Thymus (tissue), 14 donors: ENCODE measurements at places on chromosomes 7 and 10. TPM values are rescaled to one million over a fixed set of nuclear protein-coding genes. Genes with fewer than 3 reads are reported as not detected.

Gene C10orf62
- polyA plus RNA-seq = not detected

Gene ERVW-1
- 0.14 TPM for polyA plus RNA-seq

Gene PNLIP
- 0.18 TPM for polyA plus RNA-seq

Gene TBXAS1
- polyA plus RNA-seq = 16.3 TPM

Gene TSPAN15
- polyA plus RNA-seq = 13.2 TPM

Gene ELFN1
- 0.91 TPM for polyA plus RNA-seq

Gene PLEKHS1
- polyA plus RNA-seq = 0.37 TPM

Gene STEAP1
- 3.8 TPM for polyA plus RNA-seq

Gene CCL26
- polyA plus RNA-seq = 3.1 TPM

Gene ELAPOR2
- polyA plus RNA-seq = 4.5 TPM

Gene TDRD1
- polyA plus RNA-seq = 0.07 TPM

Gene MRM2
- 24.6 TPM for polyA plus RNA-seq

Gene CFTR
- 0.34 TPM for polyA plus RNA-seq

Gene HOXA9
- 4.9 TPM for polyA plus RNA-seq

Gene CALCR
- polyA plus RNA-seq = 0.07 TPM

Gene PTPRN2
- polyA plus RNA-seq = 1.9 TPM

Gene FAM13C
- 3.7 TPM for polyA plus RNA-seq

- no peaks in the 10 kb centered on the region for H3K36me3 ChIP-seq
- no peaks in the 10 kb centered on the region for H3K27me3 ChIP-seq
- H3K4me1 ChIP-seq = no peaks in the 10 kb centered on the region
- H3K4me3 ChIP-seq = no peak overlapping the region
- no peak overlapping the region for H3K27ac ChIP-seq
- no peak for DNase-seq
Observed at GRCh38 chr10:45224219-45224841, 91.1 kb downstream of the OR13A1 start.

GRCh38 chr10:1738950-1739349 lies 1.6 kb upstream of the ADARB2 start:
- no peaks in the 10 kb centered on the region for H3K36me3 ChIP-seq
- H3K27ac ChIP-seq = no peak overlapping the region
- H3K4me3 ChIP-seq = no peak overlapping the region
- DNase-seq = no peak

- no peaks in the 10 kb centered on the region for H3K36me3 ChIP-seq
- H3K4me1 ChIP-seq = no peaks in the 10 kb centered on the region
- no peak for DNase-seq
- H3K27me3 ChIP-seq = no peaks in the 10 kb centered on the region
- H3K27ac ChIP-seq = no peak overlapping the region
Observed at GRCh38 chr7:50473531-50473930, 23.4 kb upstream of the FIGNL1 start.

DNA sequence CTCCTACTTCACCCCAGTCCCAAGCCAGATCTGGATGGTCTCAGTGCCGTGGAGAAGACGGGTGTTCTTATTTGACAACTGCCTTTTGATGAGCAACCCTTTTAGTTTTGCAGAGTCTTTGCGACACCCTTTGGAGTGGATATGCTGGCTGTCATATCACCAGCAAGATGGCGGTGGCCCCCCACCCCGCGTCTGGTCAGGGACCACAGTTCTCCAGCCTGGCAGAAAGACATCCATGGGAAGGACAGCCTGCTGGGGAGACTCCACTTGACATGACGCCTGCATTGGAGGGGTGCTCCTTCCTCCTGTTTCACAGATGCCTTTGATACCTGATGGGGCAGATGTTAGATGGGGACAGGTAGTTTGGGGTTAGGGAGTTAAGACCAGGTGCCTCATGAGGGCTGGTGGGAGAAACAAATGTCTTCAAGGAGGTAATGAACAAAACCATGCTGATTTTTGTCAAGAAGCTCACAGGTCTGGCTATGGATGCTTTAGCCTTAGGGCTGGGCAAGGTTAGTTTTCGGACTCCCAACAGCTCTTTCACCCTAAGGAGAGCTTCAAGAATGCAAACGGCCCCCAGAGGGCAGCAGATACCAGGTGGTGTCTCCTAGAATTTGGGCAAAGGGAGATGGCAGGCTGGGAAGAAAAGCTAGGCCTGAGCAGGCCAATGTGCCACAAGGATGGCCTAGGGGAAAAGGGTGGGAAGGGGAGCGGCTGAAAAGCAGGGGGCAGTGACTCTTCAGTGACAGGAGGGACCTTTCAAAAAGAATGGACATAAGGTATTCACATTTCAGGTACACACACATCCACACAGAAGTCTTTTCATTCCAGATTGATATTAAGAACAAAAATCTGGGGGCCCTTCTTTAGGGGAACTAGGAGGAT lies 95.2 kb downstream of the CLEC2L start:
- no peak overlapping the region for H3K27ac ChIP-seq
- H3K4me1 ChIP-seq = peaks cover 3% of the 10 kb centered on the region
- no peak overlapping the region for H3K4me3 ChIP-seq
- peaks cover 60% of the 10 kb centered on the region for H3K36me3 ChIP-seq
- no peak for DNase-seq

GRCh38 chr10:9331583-9332008 lies 1277.1 kb downstream of the GATA3 start:
- H3K36me3 ChIP-seq = no peaks in the 10 kb centered on the region
- no peaks in the 10 kb centered on the region for H3K4me1 ChIP-seq
- H3K4me3 ChIP-seq = no peak overlapping the region
- no peaks in the 10 kb centered on the region for H3K27me3 ChIP-seq

DNA sequence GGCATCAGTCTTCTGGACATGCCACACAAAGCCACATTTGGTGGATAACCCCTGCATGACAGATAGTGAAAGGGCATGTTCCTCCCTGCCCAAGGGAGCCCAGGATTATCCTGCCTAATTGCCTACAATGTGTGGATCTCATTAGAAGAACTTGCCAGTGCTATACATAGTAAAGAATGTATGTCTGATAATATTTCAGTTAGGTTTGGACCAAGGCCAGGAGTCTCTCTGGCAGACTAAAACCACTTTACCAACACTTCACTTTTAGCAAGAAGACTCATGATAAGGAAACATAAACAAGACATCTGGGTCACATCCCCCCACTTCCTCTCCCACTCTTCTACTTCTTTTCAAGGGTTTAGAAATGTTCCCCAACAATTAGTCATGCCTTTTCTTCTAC lies 196.7 kb downstream of the MTERF1 start:
- no peak overlapping the region for H3K4me3 ChIP-seq
- no peak overlapping the region for H3K27ac ChIP-seq
- H3K36me3 ChIP-seq = no peaks in the 10 kb centered on the region
- no peaks in the 10 kb centered on the region for H3K4me1 ChIP-seq

- no peaks in the 10 kb centered on the region for H3K36me3 ChIP-seq
- no peaks in the 10 kb centered on the region for H3K27me3 ChIP-seq
- H3K4me1 ChIP-seq = no peaks in the 10 kb centered on the region
- DNase-seq = no peak
- H3K27ac ChIP-seq = no peak overlapping the region
Observed at GRCh38 chr10:114754445-114755320, 66.9 kb upstream of the FHIP2A start.

DNA sequence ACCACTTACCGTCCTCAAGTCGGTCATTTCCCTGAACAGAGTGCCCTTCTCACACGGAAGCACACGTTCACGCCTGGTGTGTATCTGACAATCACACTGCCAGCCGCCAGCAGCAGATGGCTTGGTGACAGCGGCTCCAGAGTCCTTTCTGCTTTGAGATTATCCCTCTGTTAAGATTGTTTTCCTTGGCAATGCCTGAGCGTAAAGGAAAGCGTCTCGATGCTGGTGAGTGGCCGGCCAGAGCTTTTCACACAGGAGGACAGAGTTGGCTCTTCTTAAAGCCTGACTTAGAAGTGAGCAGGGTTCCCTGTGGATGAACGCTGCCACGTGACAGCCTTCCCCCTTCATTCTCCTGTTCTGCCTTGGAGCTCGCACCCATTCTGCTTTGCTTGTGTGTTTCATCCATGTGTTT lies 22.1 kb upstream of the PRKAR1B start:
- no peak for DNase-seq
- H3K4me1 ChIP-seq = no peaks in the 10 kb centered on the region
- no peaks in the 10 kb centered on the region for H3K27me3 ChIP-seq
- H3K36me3 ChIP-seq = peaks cover 25% of the 10 kb centered on the region
- no peak overlapping the region for H3K27ac ChIP-seq
- no peak overlapping the region for H3K4me3 ChIP-seq

- no peaks in the 10 kb centered on the region for H3K27me3 ChIP-seq
- no peaks in the 10 kb centered on the region for H3K4me1 ChIP-seq
- DNase-seq = no peak
- H3K36me3 ChIP-seq = no peaks in the 10 kb centered on the region
- H3K27ac ChIP-seq = no peak overlapping the region
Observed at GRCh38 chr7:37832194-37832593, 16.2 kb upstream of the NME8 start.

GRCh38 chr7:92331508-92331907 lies 85.7 kb downstream of the ANKIB1 start:
- DNase-seq = no peak
- no peak overlapping the region for H3K27ac ChIP-seq
- H3K27me3 ChIP-seq = no peaks in the 10 kb centered on the region
- no peak overlapping the region for H3K4me3 ChIP-seq
- H3K36me3 ChIP-seq = no peaks in the 10 kb centered on the region
- H3K4me1 ChIP-seq = no peaks in the 10 kb centered on the region

- H3K36me3 ChIP-seq = no peaks in the 10 kb centered on the region
- no peak overlapping the region for H3K4me3 ChIP-seq
- no peak overlapping the region for H3K27ac ChIP-seq
- no peak for DNase-seq
- H3K4me1 ChIP-seq = no peaks in the 10 kb centered on the region
- H3K27me3 ChIP-seq = no peaks in the 10 kb centered on the region
Observed at GRCh38 chr10:210297-210696, 75.0 kb downstream of the ZMYND11 start.

DNA sequence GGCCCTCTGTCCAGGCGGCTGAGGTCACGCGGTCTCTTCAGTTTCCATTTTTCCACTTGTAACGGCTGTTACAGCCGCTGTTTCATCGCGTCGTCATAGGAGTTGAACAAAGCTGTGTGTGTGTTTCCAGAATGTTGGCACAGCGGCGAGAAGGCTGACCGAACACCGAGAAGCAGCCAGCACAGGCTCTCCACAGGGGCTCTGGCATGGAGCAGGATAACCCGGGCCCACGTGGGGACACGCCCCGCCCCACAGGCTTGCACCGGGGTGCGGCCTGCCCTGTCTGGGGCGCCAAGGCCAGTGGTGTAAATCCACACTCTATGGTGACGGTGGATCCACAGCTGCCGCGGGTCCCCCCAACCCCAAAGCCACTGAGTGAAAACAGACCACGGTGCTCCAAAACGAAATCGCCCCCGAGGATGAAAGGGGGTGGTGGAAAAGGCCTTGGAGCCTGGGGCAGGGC lies 448.2 kb downstream of the DNAJB6 start:
- no peak overlapping the region for H3K4me3 ChIP-seq
- no peaks in the 10 kb centered on the region for H3K36me3 ChIP-seq
- no peaks in the 10 kb centered on the region for H3K4me1 ChIP-seq
- H3K27ac ChIP-seq = no peak overlapping the region

GRCh38 chr10:63528084-63528744 lies 7.0 kb downstream of the REEP3 start:
- no peak for DNase-seq
- H3K27me3 ChIP-seq = no peaks in the 10 kb centered on the region
- H3K36me3 ChIP-seq = no peaks in the 10 kb centered on the region
- H3K27ac ChIP-seq = no peak overlapping the region

DNA sequence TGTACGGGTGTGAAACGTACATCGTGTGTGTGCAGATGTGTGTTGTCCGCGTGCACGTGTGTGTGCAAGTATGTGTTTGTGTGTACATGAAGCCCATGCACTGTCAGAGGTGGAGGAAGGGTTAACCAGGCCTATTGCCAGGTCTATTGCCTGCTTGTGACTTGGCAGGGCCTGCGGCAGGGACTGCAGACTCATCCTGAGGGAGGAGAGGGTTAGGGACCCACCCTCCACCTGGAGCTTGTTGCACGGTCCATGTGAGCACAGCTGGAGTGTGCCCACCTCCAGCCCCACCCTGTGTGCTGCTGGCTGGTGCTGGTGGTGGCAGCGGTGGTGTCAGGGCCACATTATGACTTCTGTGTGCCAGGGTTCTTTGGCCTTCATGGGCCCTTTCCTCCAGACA lies 7.1 kb upstream of the AQP1 start:
- DNase-seq = no peak
- no peak overlapping the region for H3K4me3 ChIP-seq
- H3K36me3 ChIP-seq = no peaks in the 10 kb centered on the region
- H3K27ac ChIP-seq = no peak overlapping the region

- no peak for DNase-seq
- H3K36me3 ChIP-seq = no peaks in the 10 kb centered on the region
- H3K27ac ChIP-seq = no peak overlapping the region
- H3K27me3 ChIP-seq = no peaks in the 10 kb centered on the region
- H3K4me3 ChIP-seq = no peak overlapping the region
Observed at GRCh38 chr10:114305521-114305925, 66.5 kb downstream of the VWA2 start.

- H3K27ac ChIP-seq = no peak overlapping the region
- no peak for DNase-seq
- no peaks in the 10 kb centered on the region for H3K27me3 ChIP-seq
Observed at GRCh38 chr7:10708447-10708846, 265.2 kb upstream of the PHF14 start.

- no peak overlapping the region for H3K4me3 ChIP-seq
- no peak for DNase-seq
- peaks cover 17% of the 10 kb centered on the region for H3K4me1 ChIP-seq
- no peaks in the 10 kb centered on the region for H3K36me3 ChIP-seq
Observed at GRCh38 chr10:113027574-113028455, 77.8 kb downstream of the TCF7L2 start.

GRCh38 chr7:45196374-45196773 lies 38.8 kb downstream of the RAMP3 start:
- no peak overlapping the region for H3K4me3 ChIP-seq
- no peak overlapping the region for H3K27ac ChIP-seq
- no peaks in the 10 kb centered on the region for H3K36me3 ChIP-seq
- H3K4me1 ChIP-seq = no peaks in the 10 kb centered on the region
- H3K27me3 ChIP-seq = no peaks in the 10 kb centered on the region

GRCh38 chr7:17440831-17441230 lies 142.4 kb downstream of the AHR start:
- H3K4me1 ChIP-seq = no peaks in the 10 kb centered on the region
- no peaks in the 10 kb centered on the region for H3K36me3 ChIP-seq
- H3K27me3 ChIP-seq = no peaks in the 10 kb centered on the region
- H3K27ac ChIP-seq = no peak overlapping the region
- no peak overlapping the region for H3K4me3 ChIP-seq
- DNase-seq = no peak

DNA sequence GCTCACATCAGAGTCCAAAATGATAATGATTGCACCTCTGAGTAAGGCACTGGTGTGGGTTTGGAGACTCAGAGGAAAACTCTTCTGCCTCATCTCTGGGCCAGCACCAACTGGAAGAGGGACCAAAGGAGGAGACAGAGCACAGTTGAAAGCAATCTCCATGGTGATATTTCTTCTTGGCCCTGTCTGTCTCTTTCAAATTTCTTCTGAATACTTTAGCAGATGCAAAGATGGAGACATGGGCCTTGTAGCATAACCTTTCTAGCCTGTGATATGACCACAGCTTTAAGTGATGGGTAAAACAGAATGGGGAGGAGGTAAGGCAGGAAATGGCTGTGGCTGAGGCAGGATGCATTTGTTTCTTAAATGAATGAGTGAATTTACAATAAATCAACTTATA lies 12.2 kb upstream of the GIMAP7 start:
- H3K27me3 ChIP-seq = no peaks in the 10 kb centered on the region
- DNase-seq = no peak
- H3K36me3 ChIP-seq = no peaks in the 10 kb centered on the region
- no peak overlapping the region for H3K4me3 ChIP-seq
- H3K27ac ChIP-seq = peak overlapping the region; percentile 38

GRCh38 chr7:82325416-82325815 lies 118.2 kb downstream of the CACNA2D1 start:
- DNase-seq = no peak
- H3K27ac ChIP-seq = no peak overlapping the region
- no peak overlapping the region for H3K4me3 ChIP-seq
- H3K27me3 ChIP-seq = no peaks in the 10 kb centered on the region
- H3K36me3 ChIP-seq = no peaks in the 10 kb centered on the region
